NCI-H2081 treated with DMSO at 0.1 percent for 48 hours (cell line): ENCODE measurements at places on chromosomes 12 and 14.

DNA sequence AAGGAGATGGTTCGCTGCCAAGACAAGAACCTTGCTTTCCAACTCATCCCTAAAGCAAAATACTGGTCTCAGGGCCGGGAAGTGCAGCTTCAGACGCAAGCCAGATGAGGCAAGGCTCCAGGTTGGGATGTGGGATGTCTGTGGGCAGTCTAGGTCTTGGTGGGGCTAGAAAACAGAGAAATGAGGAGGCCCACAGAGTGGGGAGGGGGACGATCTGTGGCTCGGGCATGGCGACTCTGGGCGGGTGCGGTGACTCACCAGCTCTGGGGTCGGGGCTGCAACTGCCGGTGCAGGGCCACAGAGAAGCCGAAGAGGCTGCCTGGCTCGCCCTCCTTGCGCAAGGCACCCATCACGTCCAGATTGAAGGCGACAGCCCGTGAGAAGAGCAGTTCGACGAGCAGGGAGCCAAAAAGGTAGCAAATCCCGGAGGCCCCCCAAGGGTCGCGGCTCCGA lies 459 bp downstream of the ITGA7 start:
- DNase-seq = no peak

- DNase-seq = no peak
Measured at GRCh38 chr12:40192704-40193255, 32.0 kb upstream of the LRRK2 start.

DNA sequence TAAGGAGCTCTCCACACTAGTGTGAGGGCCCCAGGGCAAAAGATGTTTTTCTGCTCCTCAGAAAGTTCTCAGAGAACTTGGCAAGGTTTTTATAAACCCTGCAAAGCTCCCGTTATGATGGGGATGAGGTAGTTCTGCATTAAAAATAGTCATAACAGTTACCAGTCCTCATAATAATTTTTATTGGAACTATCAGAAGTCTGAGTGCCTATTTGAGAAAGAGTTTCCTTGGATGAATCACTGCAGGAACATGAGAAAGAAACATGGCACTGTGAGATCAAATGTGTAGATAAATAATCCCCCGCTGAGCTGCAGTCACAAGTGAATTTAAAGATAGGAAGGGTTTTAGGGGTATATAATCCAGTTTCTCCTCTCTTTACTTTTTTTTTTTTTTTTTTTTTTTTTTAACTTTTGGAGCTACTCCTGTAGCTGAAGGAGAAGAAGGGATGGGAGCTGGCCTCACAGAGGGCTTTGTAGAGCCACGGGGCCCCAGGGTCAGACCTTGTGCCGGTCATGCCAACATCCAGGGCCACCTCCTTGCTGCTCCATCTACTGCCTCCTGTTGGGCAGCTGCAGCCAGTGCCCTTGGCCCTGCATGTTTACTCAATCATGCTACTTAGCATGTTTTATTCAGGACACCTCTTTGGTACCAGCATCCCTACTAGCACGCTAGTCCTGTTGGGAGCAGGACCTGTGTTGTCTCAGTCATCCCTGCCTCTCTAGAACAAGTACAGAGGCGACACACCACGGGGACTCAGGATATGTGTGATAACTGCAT lies 39.5 kb downstream of the EVL start:
- DNase-seq = no peak

DNA sequence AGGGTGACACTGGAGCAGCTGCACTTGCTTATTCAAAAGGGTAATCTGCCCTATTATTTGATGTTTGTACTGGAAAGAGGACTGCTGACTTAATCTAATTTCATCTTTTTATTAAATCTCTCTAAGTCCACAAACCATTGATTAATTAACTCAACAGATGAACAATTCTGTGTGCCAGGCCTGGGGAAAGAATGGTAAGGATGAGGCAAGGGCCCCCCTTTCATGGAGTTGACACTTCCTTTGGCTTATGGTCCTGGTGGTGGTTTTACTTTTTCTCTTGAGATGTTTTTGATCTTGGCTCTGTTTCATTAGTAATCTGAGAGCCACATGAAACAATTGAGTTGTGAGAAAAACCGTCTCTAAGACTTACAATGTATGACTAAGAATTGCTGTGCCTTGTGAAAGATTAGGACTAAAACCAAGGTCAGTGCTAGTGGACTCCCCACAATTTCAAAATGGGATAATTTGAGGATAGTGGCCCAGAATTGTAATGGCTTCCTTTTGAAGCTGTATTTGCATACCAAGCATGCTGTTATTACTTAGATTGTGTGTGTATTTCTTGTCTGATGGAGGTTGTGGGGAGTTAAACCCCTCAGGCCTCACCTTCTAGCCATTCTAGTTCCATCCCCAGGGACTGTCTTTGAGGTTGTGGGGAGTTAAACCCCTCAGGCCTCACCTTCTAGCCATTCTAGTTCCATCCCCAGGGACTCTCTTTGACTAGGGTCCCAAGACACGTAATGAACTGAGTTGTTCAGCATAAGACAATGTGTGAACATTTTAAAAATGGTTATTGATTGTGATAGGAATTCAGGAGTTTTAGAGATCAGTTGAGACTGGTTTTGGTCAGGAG lies 52.5 kb upstream of the EVL start:
- DNase-seq = no peak

DNA sequence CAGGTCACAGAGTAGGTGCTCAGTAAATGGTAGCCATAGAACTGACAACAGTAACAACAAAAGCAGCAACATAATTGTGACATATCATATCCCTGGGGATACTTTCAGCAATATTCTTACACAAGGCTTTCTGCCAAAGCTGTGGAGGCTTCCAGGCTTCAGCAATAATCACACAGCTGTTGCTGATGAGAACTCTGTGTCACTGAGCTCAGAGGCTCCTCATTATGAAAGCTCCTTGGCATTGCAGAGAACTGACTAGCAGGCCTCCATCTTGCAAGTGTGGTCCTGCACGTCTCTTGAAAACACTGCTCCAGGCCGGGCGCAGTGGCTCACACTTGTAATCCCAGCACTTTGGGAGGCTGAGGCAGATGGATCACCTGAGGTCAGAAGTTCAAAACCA lies 97.3 kb upstream of the BTG1 start:
- DNase-seq = no peak
